ENCODE measurements at places on chromosomes 5 and 9.

DNA sequence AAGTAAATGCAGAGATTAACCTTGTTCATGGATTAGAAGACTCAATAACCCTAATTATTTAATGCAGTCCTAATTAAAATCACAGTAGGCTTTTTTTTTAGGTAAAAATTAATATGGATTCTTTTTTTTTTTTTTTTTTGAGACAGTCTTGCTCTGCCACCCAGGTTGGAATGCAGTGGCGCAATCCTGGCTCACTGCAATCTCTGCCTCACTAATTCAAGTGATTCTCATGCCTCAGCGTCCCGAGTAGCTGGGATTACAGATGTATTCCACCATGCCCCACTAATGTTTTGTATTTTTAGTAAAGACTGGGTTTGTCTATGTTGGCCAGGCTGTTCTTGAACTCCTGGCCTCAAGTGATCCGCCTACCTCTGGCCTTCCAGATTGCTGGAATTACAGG lies 40.6 kb downstream of the DENND4C start:
- no peak for DNase-seq

- DNase-seq, result peak; percentile 18
These were observed 584.5 kb upstream of the DMAC1 start for GRCh38 chr9:8384091-8384490.

DNA sequence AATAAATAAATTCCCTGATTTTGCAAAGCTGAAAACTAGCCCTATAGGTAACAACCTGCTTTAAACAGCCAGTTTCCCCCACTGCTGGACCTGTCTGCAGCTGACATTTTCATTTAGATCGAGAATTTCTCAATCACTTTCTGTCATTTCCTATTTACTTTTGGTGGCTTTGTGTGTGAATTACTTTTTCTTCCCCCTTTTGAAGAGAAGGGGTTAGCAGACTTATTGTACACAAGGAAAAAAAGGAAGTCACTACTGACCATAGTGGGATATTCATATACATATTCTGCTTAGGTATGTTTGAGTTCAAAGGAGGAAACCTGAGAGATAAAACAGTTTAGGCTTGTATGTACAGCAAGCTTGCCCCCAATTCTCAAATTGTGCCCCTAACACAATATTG lies 27.0 kb upstream of the IFNB1 start:
- peak; percentile 34 for DNase-seq

DNA sequence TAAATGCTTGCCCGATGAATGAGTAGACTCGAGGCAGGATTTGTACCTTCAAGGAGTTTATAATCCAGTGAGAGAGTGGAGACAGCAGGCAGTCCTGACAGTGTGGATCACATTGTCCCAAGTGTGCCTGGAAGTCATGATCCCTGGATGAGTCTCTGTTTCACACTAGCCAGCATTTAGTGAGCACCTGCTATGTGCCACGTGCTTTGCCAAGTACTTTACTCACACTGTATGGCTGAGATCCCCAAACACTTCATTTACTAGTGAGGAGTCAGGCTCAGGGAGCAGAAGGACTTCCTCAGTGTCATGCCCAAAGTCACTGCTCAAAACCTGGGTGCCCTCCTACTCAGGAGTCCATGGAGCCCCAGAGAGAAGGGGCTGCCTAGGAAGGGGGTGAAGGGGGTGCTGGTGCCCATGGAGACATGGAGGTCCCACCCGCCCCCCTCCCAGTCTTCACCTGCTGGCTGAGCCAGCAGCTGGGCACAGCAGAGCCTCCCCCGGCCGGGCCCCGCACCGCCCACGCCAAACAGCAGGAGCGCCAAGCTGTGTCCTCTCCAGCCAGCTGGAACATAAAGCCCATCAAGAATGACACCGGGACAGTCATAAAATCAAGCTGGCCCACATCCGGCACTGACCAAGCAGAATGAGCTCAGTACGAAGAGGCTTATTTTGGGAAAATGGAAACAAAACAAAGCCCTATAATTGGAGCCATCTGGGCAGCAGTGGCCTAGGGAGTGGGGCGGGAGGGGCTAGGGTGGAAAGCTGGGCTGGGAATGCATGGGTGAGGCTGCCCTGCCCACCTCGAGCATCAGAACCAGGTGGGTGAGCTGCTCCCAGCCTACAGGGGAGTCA lies 10.6 kb downstream of the LAMC3 start:
- no peak for DNase-seq

DNA sequence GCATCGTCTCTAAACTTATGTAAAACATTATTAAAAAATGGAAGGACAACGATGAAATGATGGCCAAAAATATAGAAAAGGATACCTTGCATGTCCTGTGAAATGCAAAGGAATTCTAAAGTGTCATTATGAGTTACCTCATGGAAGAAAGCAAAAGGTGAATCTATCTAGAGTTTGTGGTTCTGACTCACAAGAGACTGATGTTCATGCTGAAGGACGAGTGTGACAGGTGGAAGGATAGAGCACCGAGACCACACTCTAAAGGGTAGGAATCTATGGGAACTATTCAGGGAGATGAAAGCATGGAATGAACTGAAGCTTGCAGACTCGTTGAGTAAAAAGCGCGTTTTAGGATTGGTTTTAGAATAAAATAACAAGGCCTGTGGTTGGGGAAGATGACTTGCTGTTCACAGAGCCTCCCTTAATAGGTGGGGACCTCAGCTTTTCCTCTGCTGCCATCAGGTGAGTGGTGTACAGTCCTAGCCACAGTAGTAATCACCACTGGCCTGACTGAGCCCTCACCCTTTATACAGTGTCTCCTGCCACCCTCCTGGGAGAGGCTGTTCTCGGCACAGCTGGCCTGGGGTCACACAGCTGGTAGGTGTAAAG lies 11.2 kb downstream of the TENT4A start:
- no peak for DNase-seq

DNA sequence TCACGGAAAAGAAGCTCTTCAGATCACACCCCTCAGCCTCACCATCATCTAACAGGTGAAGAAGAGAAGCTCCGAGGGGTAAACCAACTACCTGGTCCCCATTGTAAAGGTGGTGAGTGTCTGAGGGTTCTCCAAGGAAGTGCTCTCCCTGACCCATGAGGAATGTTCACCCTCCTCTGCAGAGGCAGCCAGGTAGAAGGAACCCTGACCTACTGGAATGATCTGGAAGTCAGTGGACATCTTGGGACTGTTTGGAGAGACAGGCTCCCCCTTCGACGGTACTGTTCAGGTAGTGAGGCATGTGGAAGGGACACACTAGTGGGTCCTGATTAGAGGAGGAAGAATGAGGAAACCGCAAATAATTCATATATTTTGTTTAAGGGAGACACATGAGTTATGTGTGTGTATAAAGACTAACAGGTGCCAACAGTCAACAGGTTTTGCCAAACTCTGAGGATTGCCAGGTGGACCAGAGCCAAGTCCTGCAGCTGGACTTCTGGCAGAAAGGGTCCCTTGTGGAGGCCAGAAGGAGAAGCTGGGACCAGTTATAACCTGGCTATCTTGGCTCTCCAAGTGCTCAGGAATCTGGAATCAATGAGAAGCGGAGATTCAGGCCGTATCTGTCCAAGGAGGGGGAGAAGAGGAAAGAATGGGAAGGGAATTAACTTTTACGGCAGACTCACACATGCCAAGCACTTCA lies 3.0 kb upstream of the ZBTB34 start:
- no peak for DNase-seq

- no peak for DNase-seq
These were observed 15.3 kb upstream of the RNF130 start for GRCh38 chr5:180086816-180087399.

- DNase-seq, result no peak
These were observed 142.4 kb downstream of the CAAP1 start for GRCh38 chr9:26750162-26750561.

DNA sequence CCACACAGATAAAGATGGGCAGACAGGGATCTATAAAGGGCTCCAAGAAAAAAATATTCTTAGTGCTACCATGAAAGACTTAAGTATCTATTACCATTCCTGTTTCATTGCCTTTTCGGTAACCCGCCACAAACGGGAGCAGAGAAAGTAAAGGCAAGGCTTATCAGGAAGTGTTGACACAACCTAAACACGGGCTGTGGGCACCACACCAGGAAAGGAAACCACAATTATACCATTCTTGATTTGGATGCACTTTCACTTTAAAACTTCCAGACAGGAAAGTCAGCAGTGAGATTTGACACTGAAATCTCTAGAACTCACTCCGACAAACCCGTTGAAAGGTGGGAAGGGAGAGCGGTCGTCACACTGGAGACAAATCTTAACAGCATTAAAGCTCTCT lies 6.5 kb downstream of the TLE1 start:
- peak; percentile 42 for DNase-seq

- DNase-seq, result no peak
These were observed 18.8 kb downstream of the GLE1 start for GRCh38 chr9:128523199-128523925.

DNA sequence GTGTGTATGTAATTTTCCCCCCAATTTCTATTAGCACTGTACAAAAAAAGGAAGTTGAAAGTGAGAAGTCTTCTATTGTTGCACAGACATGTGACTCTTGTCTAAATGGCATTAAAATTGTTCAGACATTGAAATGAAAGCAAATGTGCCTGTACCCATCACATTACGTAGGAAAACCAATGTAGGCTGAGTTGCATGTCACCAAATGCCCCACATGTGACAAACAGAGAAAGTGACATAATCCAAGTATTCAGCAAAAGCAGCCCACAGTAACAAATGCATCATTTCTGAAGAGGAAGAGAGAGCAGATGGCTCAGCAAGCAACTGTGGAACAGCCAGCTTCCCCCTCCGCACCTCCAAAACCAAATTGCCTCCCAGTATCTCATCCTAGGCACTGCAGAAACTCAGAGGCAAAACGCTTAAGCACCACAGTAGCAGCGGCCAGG lies 161.5 kb upstream of the NR4A3 start:
- DNase-seq, result peak; percentile 87

DNA sequence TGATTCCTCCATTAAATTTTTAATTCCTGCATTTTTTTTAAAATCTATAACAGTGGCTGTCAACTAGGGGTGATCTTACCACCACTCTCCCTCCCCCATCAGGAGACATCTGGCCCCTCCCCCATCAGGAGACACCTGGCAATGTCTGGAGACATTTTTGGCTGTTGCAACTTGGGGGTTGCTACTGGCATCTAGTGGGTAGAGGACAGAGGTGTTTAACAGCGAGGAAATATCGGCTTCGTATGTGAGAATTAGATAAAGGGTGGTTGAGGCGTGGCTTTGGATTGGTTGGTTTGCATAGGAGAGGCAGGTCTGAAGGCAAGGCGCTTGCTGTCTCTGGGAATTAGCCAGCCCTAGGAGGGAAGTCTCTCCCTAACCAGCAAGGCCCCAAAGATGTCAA lies 10.5 kb downstream of the CDHR2 start:
- DNase-seq, result no peak

GRCh38 chr5:53425687-53426511 lies 54.5 kb upstream of the FST start:
- peak; percentile 19 for DNase-seq

DNA sequence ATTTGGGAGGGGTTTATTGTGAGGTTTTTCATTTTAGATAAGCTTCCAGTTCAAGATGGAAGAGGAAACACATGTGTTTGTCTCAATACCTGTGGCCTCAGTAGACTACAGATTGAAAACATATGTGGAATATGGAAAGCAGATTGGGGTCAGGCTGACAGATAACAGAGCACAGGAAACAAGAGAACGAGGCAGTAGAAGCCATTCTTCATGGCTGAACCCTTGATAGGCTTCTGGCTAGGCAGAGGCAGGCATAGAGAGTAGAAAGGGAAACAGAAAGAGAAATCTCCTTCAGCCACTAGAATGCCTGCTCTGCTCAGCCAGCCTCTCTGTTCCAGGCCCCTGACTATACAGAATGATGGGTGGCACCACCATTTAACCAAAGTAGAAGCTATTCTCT lies 152.5 kb downstream of the MUSK start:
- DNase-seq, result no peak

- no peak for DNase-seq
These were observed 6.5 kb downstream of the STOM start for GRCh38 chr9:121363622-121363961.

DNA sequence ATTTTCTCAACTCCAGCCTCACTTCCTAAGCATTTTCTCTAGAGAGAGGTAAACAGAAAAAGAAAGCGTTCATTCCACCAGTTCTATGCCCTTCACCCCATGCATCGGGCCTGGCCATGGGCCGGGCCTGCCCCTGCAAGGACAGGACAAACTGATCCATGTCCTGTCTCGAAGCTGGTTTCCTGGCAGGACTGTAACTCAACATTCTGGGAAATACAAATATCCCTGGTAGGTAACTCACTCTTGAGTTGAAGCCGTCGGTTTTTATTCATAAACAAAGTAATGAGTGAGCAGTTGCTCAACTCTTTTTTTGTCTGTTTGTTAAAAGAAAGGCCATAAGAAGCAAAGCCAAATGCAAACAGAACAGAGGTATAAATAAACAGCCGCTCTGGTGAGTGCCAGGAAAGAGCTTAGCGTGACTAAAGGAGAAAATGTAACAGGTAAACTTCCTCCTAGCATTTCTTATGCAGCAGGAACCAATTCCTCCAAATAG lies 64.4 kb upstream of the DNAH5 start:
- no peak for DNase-seq

Measured in suppressor macrophage (primary cell).